ENCODE measurements at places on chromosomes 2 and 18. TPM values are rescaled to one million over a fixed set of nuclear protein-coding genes. Genes with fewer than 3 reads are reported as not detected.

Gene HOXD11
- total RNA-seq = 5.4 TPM

DNA sequence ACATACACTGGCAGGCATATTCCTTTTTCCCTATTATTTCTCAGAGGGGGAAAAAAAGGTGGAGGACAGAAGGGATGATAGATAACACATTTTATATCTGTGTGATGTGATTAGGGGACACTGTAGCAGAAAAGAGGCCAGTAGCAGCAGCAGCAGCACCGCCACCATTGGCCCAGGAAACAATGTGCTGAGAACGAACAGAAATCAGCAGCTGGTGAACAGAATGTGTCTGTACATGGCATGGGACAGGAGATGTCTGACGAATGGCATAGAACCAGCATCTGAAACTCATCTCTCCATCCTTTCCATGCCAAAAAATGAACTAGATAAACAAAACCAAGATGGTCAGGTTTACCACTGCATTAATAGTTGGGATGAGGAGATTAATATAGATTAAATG lies 936.1 kb upstream of the ACVR2A start:
- no peak for DNase-seq
- no peaks in the 10 kb centered on the region for H3K27me3 ChIP-seq
- no peaks in the 10 kb centered on the region for H3K36me3 ChIP-seq
- H3K4me1 ChIP-seq = no peaks in the 10 kb centered on the region
- H3K4me3 ChIP-seq = no peak overlapping the region
- H3K27ac ChIP-seq = no peak overlapping the region

DNA sequence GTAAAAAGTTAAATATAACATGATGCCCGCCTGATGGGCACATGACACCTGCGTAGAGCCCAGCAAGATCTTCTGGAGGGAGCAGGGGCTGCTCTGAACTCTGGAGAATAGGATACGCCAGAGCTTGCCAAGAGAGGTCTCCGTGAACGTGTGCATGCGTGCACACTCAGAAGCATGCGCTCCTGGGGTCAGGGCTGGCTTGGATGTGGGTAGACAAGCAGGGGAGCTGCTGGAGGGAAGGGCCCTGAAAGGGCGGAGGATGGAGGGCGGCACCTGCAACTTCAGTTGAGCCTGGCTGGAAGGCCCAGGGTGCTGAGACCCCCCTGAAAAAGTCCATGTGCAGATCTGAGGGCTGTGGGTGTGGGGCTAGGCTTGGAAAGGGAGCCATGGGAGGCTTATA lies 828.4 kb upstream of the SALL3 start:
- H3K36me3 ChIP-seq = no peaks in the 10 kb centered on the region
- H3K4me1 ChIP-seq = no peaks in the 10 kb centered on the region
- no peak overlapping the region for H3K27ac ChIP-seq
- H3K27me3 ChIP-seq = no peaks in the 10 kb centered on the region
- no peak for DNase-seq
- no peak overlapping the region for H3K4me3 ChIP-seq

GRCh38 chr2:44759823-44760222 lies 181.7 kb upstream of the SIX3 start:
- DNase-seq = no peak
- H3K4me3 ChIP-seq = no peak overlapping the region
- no peaks in the 10 kb centered on the region for H3K27me3 ChIP-seq
- H3K27ac ChIP-seq = no peak overlapping the region

Gene SERPINB5
- total RNA-seq = 1.1 TPM

DNA sequence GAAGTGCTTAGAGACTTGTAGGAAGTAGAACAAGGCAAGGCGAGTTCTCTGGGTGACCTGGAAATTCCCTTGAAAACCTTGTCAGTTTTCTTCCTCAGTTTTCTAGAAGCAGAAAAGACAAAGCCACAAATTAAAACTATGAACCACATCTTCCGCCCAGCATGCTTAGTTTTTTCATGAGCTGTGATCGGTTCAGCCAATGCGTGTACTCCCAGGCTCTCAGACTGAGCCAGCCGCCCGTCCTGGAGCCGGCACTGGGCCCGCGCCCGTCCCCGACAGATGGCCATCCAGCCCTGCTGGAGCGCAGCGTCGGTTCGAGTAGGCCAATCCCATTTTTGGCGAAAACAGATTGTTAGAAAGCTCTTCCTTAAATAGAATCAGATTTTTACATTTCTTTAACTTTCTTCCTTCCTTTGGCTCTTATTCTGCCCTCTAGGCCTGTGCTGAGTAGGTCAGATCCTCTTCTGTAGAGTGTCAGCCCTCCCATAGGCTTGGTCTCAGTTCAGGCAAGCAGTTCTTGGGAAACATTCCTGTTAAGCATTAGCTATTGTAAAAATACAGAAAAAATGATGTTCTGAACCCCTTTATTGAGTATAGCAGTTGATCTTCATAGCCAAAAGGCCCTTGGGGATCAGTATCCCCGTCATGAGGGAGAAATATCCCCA lies 112.5 kb downstream of the NCK2 start:
- H3K4me3 ChIP-seq = no peak overlapping the region
- no peak for DNase-seq
- H3K27ac ChIP-seq = no peak overlapping the region
- no peaks in the 10 kb centered on the region for H3K27me3 ChIP-seq
- H3K36me3 ChIP-seq = no peaks in the 10 kb centered on the region

Data from transverse colon (tissue), 4 donors.